ENCODE measurements at places on chromosomes 11 and 22. TPM values are rescaled to one million over a fixed set of nuclear protein-coding genes. Genes with fewer than 3 reads are reported as not detected.

MRGPRX4 gene
- total RNA-seq, result not detected

ESAM gene
- total RNA-seq, result 0.88 TPM

PRR5 gene
- 11.7 TPM for total RNA-seq

HPX gene
- total RNA-seq, result 1.6 TPM

RHOD gene
- 3.4 TPM for total RNA-seq

OPCML gene
- not detected for total RNA-seq

TPP1 gene
- 62.1 TPM for total RNA-seq

OR2AG2 gene
- not detected for total RNA-seq

MMP8 gene
- total RNA-seq, result not detected

DEUP1 gene
- not detected for total RNA-seq

MTA2 gene
- total RNA-seq, result 241 TPM

SDF2L1 gene
- total RNA-seq, result 29.9 TPM

CCDC116 gene
- 0.22 TPM for total RNA-seq

OR51F1 gene
- not detected for total RNA-seq

OR51B4 gene
- total RNA-seq, result not detected

SAAL1 gene
- total RNA-seq, result 39.3 TPM

RAB1B gene
- total RNA-seq, result 127 TPM

GGT5 gene
- total RNA-seq, result not detected

- peak; percentile 62 for DNase-seq
These were observed 26.5 kb upstream of the SCARF2 start for GRCh38 chr22:20464096-20464614.

GRCh38 chr11:11057472-11057854 lies 199.6 kb upstream of the ZBED5 start:
- DNase-seq, result no peak

DNA sequence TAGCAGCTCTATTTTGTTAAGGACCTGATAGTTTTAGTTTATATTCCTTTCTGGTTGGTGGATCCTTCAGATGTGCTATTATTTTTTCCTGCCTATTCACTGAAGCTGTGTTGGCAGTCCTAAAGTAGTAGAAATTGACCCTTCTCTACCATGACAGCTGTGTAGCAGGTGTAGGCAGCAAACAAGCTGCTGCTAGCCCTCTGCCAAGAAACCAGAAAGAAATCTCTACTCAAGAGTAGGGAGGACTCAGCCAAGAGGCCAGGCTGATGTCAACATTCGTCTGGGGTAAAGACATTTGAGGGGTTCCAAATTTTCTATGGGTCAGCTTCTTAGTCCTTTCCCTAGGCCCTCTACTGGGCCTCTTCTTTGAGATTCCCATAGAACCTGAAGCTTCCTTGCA lies 51.2 kb downstream of the CSTF3 start:
- no peak for DNase-seq

DNA sequence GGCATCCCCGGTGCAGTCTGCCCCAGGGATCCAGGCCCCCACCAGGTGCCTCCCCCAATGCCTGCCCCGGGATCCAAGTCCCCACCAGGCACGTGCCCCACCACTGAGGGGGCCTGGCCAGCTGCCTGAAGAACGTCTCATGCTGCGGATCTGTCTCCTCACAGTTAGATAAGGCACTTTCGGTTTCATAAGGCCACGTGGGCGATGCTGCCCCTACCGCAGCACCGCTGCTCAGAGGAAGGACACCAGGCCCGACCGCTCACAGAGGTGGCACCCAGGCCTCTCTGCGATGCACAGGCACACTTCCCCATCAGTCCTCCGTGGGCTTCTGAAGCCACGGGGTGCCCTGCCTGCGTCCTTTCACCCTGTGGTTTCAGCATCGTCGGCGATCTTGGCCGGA lies 68.1 kb upstream of the BID start:
- DNase-seq, result peak; percentile 32

GRCh38 chr11:65491614-65492386 lies 7.0 kb upstream of the MALAT1 start:
- peak; percentile 29 for DNase-seq

GRCh38 chr22:43968614-43969013 lies 13.4 kb downstream of the SAMM50 start:
- DNase-seq, result no peak

GRCh38 chr11:110152199-110152598 lies 59.0 kb downstream of the ZC3H12C start:
- DNase-seq, result no peak

DNA sequence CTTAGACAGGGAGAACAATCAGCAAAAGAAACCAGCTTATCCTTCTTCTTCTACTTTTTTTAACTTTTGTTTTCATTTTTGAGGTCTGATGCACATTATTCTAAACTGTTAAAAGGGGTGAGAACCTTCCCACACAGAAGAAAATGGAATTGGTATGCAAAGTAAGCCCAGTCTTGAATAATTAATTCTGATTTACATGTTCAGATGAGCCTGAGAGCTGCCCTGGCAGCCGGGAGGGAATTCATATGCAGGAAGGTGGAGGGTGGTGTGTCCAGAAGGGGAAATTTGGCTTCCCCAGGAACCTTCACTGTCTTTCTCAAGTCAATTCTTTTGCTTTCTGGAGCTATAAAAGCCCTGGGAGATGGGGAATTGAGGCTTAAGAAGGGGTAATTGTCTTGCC lies 181.0 kb downstream of the INSC start:
- no peak for DNase-seq

- no peak for DNase-seq
These were observed 184.8 kb upstream of the ARHGAP20 start for GRCh38 chr11:110897035-110897434.

- no peak for DNase-seq
These were observed 120.1 kb upstream of the LRRC4C start for GRCh38 chr11:41579546-41579945.

DNA sequence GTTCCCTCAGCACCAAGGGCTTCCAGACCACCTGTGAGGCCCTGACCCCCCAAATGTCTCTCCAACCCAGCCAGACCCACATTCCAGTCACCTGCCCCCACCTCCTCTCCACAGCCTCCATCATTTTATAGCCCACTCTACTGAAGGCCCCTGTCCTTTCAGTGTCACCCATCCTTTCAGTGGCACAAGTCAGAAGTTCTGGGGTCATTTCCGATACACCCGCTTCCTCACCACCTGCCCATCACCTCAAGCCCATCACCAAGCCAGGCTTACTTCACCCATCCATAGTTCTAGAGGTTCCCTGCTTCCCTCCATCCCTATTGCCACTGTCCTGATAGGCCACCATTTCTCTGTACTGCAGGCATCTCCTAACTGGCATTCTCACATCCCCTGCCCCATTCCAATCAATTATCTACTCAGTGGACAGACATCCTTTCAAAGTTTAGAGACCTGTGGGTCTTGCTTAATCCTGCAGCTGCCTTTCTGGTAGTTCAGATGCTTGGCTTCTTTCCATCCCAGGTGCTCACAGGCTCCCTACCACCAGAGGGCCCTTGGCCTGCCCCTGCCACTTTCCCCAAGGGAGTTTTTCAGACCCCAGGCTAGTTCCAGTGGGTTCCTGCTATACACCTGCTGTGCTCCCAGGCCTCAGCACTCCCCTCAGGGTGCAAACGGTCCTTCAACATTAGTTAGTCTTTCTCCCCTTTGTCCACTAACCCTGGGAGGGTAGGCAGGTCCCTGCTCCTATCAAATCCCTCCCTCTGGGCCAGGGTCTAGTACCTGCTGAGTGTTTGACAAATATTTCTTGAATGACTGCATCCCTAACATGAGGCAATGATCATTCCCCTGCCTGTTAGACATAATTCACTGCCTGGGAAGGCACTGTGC lies 7.6 kb downstream of the KCNQ1OT1 start:
- DNase-seq, result no peak

GRCh38 chr11:132848336-132848735 lies 684.0 kb downstream of the OPCML start:
- no peak for DNase-seq

DNA sequence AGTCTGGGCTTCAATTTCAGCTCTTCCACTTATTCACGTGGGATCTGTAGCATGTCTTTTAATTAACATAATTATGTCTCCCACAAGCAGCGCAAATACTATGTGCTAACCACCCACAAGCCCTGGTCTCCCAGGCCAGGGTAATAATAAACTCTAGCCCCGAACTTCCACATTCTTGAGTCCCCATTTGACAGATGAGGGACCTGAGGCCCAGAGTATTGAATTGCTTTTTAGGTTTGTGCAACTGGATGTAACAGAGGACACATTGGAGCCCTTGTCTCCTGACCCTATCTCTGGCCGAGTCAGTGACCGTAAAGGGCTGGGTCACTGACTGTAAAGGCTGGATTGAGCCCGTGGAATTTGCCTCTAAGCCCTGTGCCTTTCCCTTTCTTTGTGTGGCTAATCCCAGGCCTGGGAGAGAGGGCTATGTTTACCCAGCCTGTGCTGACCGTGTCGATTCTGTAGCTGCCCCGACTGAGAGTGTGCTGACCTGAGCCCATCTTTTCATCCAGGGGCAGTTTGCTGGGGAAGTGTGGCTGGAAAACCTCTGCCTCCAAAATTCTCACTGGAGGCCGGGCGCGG lies 3.9 kb downstream of the CRYBB2 start:
- no peak for DNase-seq

GRCh38 chr22:18029686-18030267 lies 5.4 kb upstream of the MICAL3 start:
- no peak for DNase-seq

DNA sequence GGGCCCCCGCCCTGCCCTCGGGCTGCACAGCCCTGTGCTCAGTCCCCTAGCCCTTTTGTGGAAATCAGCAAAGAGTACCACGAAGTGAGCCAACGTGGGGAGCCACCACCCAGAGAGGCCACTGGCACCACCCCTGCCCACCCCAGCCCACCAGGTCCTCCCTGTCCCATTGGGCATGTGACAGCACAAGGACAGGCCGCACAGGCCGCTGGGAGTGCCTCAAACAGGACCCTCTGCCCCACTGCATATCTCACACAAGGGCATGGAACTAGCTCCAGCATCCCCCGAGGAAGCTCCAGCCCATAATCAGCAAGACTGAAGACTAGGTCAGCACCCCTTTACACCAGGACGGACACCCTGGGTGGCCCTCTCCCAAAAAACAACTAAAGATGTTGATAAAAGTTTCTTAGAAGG lies 29.7 kb downstream of the GNB1L start:
- DNase-seq, result no peak

- no peak for DNase-seq
These were observed 16.2 kb upstream of the RRAS2 start for GRCh38 chr11:14374922-14375830.

DNA sequence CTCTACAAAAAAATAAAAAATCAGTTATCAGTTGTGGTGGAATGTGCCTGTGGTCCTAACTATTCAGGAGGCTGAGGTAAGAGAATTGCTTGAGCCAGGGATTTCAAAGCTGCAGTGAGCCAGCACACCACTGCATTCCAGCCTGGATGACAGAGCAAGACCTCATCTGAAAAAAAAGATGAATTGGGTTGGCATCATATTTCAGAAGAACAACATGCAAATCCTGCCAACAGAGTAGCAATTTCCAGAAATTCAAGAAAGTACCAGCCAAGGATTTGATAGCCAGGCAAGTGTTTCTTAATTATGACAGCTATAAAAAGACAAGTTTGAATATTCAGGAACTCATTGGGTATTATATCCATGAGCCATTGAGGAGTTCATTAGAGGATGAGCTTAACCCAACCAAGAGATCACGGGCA lies 75.2 kb downstream of the USP47 start:
- DNase-seq, result no peak

DNA sequence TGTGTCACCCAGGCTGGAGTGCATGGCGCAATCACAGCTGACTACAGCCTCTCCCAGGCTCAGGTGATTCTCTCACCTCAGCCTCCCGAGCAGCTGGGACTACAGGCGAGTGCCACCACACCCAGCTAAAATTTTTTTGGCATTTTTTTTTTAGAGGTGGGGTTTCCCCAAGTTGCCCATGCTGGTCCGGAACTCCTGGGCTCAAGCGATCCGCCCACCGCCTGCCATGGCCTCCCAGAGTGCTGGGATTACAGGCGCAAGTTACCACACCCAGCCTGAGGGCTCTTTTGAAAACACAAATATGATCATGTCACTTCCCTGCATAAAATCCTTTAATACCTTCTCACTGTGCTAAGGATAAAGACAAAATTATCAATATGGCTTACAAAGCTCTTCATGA lies 88.1 kb downstream of the MAML2 start:
- no peak for DNase-seq

DNA sequence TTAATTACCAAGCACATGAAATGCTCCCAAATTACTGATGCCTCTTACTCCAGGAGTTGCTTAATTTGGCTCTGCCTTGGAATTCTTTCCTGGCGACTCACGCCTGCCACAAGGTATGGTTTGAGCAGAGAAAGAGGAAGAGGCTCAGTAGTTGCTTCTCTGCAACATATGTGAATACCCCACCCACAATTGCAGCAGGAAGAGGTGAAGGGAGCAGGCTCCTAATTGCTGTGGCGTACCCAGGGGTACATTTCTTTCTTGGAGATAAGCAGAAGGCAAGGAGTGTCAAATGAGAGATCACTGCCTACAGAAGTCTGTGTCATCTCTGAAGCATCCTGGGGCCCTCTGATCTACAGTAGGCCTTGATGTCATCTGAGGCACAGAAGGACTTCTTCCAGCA lies 10.6 kb upstream of the NNMT start:
- DNase-seq, result no peak

DNA sequence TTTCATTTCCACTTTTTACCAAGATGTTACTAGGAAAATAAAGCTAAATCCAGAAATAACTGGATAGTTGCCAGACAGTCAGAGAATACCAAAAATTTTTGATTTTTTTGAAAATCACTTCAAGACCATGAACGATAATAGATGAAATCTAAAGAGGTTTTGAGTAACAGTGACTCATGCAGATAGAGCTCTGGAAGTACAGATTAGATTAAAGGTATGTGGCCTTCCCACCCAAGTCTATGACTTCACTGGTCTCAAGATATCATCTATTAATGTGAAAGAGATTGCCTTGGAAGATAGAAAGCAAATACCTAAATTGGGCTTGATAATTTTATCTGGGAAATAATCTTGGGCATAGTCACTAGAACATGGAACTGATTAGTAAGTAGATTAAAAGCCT lies 415.9 kb downstream of the METTL15 start:
- no peak for DNase-seq

DNA sequence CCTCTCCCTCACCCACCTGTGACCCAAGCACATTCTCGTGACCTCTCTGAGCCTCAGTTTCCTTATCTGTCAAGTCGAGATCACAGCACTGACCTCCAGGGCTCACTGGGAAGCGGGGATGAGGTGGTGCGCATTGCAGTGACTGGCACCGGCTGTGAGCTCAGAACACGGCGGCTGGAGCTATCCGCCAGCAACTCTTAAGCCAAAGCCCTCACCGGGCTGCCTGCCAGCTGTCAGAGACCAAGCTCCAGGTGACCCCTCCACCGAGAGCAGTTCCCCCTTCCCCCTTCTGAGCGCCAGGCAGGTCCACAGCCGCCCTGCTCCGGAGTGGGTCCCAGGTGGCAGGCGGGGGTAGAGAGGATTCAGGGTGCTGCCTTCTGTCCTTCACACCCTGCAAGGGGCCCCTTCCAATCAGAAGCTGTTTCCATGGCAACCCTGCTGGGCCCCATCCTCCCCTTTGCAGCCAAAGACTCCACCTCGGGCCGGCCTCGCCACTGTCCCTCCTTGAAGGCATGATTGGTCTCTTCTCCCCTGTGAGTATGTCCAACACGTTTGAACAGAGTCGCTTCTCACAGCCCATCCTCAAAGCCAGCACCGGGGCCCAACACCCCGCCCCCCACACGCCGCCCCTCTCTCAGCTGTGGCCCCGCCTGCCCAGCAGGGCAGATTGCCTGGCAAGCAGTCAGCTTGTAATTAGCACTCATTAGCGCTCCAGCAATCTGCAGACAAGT lies 98.7 kb downstream of the WNT7B start:
- DNase-seq, result no peak

Data from activated T-cell treated with anti-CD3 and anti-CD28 coated beads, Interleukin-2, amount 50 U/mL, for 72 hours (primary cell).